ENCODE measurements at places on chromosomes 4 and X. TPM values are rescaled to one million over a fixed set of nuclear protein-coding genes. Genes with fewer than 3 reads are reported as not detected.

GRCh38 chr4:76058888-76059426 lies 15.6 kb upstream of the ART3 start:
- no peak for DNase-seq

DNA sequence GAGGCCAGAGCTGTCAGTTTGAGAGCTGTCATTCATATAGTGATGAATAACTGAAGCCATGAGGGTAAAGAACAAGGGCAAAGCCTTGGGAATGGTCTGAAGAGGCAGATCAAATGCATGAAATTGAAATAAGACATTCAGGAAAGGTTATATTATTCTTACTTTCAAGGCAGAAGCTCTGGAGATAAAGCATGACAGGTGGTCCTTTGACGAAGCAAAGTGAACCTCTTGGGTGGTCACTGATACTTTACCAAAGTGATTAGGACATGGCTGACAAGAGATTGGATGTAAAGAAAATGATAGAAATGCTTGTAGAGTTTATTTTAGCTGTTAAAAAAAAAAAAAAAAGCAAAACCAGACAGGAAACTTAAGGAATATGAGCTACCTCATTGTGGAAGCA lies 634.0 kb upstream of the FTHL17 start:
- no peak for DNase-seq

The CENPI gene
- 0.23 TPM for total RNA-seq

The EVC gene
- 1.9 TPM for total RNA-seq

GRCh38 chr4:242121-242848 lies 63.0 kb downstream of the ZNF732 start:
- peak; percentile 40 for DNase-seq

DNA sequence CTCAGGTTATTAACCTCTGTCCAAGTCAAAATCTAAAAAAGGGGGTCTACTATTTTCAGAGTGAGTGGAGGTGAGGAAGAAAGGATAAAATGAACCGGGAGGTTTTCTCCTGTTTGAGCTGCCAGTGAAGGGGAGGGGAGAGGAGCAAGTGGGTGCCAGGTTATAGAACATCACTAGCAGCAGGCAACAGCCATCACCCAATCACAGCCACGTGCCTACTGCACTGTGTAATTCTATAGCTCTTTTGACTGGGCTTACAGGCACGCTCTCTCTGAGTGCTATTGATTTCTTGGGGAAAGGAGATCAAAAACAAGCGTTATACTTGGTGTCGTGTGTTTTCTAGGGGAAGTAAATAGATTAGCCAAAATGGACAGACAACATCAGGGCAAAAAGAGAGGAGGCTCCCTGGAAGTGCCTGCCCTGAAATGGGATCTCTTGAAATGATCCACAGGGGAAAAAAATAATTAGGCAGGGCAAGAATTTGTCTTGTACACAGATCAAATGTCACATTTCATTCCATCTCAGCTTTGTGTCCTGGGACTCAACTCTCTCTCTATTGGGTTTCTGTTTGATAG lies 300.5 kb upstream of the LCORL start:
- DNase-seq, result no peak

GRCh38 chr4:177528620-177529019 lies 86.4 kb upstream of the AGA start:
- no peak for DNase-seq

DNA sequence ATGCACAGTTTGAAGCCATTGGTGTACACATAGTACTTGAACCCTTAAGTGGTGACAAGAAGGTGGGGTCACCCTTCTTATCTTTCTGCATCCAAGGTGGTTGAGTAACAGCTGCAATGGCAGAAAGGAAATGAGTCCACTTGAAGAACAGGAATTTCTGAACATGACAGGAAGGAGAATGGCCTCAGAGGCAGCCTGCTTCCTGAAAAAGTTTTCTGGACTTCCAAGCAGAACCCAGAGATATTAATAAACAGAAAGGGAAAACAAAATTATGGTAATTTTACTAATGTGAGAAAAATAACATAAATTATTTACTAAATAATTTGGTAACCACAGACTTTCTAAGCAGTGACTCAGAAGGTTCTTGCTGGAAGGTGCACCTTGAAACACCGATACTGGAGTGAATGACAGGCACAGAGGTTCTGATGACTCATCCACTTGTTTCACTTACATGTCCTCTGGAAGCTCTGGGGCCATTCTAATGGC lies 119.9 kb upstream of the HS3ST1 start:
- no peak for DNase-seq

DNA sequence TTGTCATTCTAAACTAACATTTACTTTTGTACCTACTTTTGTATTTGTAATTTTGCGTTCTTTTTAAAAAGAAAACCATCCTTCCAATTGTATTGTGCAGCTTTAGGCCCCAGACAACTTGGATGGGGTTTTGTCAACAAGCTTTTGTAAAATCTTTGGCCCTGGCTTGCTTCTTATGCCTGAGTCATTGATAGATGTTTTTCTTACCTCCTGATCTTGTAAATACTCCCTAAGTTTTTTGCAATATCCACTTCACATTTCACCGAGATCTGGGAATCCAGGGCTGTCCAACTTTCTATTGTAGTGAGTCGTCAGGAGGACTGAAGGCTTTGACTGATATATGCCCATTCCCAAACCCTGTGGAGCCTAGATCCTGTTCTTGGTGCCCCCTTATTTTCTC lies 126.9 kb upstream of the GUCY1A1 start:
- no peak for DNase-seq

DNA sequence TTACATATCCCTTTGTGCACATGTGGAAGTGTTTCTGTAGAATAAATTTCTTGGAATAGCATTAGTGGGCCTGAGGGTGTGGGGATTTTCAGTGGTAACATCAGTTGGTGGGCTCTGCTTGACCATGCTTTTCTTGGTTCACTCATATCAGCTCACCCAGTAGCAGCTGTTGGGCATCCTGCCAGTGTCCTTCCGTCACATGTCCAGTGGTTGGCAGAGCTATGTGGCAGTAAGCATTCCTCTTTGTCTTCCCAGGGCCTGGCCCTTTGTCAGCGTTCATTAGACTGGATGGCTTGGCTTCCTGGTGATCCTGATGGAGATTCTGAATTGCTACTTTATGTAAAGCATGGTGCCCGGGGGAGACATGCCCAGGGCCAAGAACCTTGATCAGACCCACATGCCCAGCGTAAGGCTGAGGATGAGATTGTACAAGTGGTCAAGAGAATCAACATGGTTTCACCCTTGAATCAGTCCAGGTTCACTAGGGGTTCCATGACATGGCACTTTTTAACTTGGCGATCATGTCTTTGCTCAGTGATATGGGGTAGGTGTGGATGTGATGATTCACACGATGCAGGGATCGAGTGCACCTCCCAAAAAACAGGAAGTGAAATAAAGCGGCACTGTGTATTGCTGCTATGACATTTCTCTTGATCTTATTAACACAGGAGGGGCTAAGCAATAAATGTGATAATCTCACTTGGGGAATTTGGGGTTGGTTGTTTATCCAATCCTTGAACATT lies 72.1 kb upstream of the IGFBP7 start:
- no peak for DNase-seq

GRCh38 chr4:93825551-93826216 lies 2.9 kb upstream of the ATOH1 start:
- no peak for DNase-seq

Data from psoas muscle (tissue), 8 donors.